ENCODE measurements at places on chromosomes 2 and 18.

- DNase-seq, result no peak
These were observed 144.8 kb upstream of the RGPD4 start for GRCh38 chr2:107681936-107682335.

- no peak for DNase-seq
These were observed 30.1 kb upstream of the CTAGE1 start for GRCh38 chr18:22447792-22448191.

GRCh38 chr18:48661421-48661820 is 122.6 kb downstream of the CTIF start:
- DNase-seq, result no peak

DNA sequence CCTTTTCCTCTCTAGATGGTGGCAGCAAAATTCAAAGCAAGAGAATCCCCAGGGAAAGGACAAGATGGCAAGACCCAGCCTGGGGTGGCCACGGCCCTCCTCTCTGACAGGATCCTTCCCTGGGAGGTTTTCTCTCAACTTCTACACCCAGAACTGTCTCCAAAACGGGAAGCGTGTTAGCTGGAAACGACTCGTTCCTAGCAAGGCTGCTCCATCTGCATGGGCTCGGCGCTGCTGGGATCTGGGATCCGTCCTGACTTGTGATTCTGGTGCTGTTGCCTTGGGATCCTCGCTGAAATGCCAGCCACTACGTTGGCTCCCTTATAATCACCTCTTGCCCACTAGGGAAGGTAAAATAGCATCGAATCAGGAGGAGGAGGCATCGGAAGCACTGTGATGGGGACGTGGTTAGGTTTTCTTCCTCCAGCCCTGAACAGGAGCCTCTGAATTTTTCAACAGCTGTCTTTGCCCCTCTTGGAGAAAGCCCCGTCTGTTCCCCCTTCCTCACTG is 514.8 kb upstream of the MYT1L start:
- DNase-seq, result no peak

DNA sequence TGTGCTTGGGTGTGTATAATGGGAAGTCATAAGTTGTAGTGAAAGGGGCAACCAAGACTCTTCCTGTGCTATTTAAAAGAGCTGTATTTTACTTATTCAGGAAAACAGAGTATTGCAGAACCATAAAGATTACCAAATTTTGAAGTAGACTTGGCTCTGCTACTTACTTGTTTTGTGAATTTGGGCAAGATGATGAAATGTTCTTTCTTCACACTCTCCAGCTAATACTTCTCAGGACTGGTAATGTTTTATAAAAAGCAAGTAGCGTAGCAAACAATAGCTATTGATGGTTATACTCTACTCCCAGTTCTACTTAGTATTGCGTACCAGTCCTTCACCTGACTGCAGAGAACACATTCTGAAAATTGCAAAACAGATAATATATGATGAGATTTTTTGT is 374.1 kb downstream of the ARHGAP15 start:
- DNase-seq, result no peak

Data from RCC 7860 (cell line).